ENCODE measurements at places on chromosomes 1 and 21.

GRCh38 chr21:36350282-36350910 is 30.4 kb downstream of the MORC3 start:
- no peak for DNase-seq

GRCh38 chr1:61097317-61097716 is 15.0 kb downstream of the NFIA start:
- no peak for DNase-seq

DNA sequence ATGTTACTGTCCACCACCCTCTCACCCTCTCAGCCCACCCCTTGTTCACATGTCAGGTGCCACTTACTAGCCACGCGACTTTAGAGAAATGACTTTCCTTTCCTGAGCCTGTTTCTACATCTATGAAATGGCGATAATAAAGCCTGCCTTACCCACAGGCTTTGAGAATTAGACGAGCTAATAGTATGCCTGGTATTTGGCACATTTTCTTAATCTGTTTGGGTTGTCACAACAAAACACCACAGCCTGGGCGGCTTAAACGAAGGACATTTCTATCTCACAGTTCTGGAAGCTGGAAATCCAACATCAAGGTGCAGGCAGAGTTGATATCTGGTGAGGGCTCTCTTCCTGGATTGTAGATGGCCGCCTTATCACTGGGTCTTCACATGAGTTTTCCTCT is 273.9 kb upstream of the FMN2 start:
- no peak for DNase-seq

- no peak for DNase-seq
Measured at GRCh38 chr1:87612956-87613355, 284.3 kb downstream of the LMO4 start.

GRCh38 chr1:210828996-210829596 is 304.9 kb downstream of the KCNH1 start:
- no peak for DNase-seq

DNA sequence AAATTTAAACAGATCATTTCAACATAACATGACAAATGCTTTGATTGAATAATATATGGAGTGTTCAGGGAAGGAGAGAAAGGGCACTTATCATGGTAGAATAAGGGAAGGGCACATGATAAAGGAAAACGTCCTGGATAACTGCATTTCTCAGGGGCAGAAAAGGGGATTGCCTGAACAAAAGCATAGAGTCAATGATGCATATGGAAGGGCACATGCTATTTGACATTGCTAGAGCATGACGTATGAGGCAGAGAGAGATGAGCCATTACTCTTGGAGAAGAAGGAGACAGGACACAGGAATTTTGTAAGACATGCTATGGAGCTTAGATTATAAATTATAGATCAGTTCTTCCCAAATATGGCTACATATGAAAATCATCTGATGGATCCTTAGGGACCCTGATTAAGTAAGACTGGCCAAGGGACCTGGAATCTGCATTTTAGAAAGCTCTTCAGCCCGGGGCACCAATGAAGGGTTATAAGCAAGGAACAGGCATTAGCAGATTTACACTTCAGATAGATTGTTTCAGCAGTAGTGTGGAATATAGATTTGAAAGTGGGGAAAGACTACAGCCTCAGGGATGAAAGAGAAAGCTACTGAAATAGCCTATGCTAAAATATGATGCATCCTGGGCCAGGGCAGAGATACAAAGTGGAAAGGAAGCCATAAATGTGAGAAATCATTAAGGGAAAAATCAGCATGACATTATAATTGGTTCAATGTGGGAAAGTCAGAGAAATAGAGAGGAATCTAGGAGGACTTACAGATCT is 21.3 kb downstream of the FMO2 start:
- no peak for DNase-seq

- DNase-seq = peak; percentile 55
Measured at GRCh38 chr21:17818186-17819113, 706 bp downstream of the C21orf91 start.

DNA sequence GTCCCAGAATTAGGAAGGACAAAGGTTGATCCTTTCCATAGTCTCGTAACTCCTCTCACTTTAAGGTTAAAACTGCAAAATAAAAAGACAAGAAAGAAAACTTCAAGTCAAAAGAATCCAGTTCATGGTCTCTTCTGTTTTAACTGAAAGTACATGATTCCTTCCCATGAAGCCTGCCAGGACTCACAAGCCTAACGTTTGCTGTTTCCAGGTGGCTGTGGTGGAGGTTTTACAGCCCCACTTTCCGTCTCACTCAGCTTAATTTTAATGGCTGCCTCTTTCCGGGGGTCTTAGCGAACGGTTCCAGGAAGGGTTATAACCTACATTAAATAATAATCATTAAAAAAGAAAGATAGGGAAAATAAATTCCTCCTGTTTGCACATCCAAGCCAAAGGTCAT is 136.8 kb upstream of the SPAG17 start:
- no peak for DNase-seq

GRCh38 chr1:55384637-55385036 is 169.5 kb upstream of the USP24 start:
- DNase-seq = no peak

GRCh38 chr1:151502859-151503780 is 8.1 kb upstream of the CGN start:
- DNase-seq = no peak

DNA sequence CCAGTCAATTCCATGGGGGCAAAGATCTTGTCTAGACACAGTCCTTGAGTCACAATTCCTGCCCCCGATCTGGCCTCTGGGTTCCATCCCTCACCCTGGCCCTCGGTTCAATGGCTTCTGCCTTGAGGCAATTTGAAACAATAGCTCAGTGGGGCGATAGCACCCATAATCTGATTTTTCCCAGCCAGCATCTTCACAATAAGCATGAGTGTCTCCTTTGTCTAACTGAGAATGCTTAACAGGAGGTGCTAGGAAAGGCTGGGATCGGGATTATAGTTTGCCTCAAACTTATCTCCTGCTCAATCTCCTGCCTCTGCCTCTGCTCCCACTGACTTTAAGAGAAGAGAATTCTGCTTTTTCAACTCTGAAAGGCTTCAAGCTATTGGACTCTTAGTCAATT is 293.9 kb upstream of the PROX1 start:
- DNase-seq = no peak

Data from T-helper 1 cell (primary cell).